ENCODE measurements at places on chromosomes 6 and 20.

DNA sequence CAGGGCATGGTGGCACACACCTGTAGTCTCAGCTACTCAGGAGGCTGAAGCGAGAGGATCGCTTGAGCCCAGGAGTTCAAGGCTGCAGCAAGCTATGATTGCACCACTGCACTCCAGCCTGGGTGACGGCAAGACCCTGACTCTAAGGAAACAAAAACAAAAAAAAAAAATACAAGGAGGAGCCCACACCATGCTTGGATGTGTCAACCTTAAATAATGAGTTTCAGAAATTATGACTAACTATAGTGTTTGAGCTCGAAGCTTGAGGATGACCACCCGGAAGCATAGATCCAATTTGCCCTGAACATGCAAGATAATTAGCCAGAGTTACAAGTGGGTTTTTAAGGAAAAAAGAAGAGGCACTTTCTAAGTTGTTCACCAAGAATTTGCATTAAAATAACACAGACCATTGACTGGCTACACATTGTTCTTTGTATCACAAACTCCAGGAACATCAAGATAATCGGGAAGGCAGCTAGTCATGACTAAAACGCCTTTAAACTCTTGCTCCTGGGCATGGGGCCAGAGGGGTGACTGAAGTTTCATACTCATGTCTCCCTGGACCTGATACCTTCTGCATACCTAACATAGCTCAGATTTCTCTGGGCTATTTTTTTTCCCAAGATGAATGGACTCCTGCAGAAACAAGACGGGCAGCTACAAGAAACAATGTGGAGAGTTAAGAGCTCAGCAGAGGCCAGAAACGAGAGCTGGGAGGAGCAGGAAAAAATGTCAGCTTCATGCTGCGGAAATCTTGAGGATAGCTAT, 289.6 kb downstream of the PREX1 start:
- no peak for DNase-seq

- DNase-seq: no peak
Observed at GRCh38 chr6:38973178-38974057, 75.2 kb upstream of the GLP1R start.

DNA sequence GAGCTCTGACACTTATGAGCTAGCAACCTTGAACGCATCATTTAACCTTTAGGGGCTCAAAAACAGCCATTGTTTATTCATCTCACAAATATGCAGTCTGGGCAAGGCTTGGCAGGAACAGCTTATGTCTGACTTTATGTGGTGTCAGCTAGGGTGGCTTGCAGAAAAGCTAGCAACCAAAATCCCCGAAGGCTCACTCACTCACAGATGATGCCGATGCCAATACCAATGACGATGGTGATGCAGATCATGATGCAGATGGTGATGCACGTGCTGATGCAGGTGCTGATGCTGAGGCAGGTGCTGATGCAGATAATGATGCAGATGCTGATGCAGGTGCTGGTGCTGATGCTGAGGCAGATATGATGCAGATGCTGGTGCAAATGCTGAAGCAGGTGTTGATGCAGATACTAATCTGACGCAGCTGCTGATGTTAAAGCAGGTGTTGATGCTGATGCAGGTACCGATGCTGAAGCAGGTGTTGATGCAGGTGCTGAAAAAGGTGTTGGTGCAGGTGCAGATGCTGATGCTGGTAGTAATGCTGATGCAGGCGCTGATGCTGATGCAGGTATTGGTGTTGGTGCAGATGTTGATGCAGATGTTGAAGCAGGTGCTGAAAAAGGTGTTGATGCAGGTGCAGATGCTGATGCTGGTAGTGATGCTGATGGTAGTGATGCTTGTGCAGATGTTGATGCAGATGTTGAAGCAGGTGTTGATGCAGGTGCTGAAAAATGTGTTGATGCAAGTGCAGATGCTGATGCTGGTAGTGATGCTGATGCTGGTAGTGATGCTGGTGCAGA, 195.6 kb downstream of the NFATC2 start:
- DNase-seq: no peak

GRCh38 chr6:32397252-32397920, 9.6 kb downstream of the BTNL2 start:
- no peak for DNase-seq

- no peak for DNase-seq
Observed at GRCh38 chr20:1187605-1188171, 2.9 kb upstream of the TMEM74B start.

DNA sequence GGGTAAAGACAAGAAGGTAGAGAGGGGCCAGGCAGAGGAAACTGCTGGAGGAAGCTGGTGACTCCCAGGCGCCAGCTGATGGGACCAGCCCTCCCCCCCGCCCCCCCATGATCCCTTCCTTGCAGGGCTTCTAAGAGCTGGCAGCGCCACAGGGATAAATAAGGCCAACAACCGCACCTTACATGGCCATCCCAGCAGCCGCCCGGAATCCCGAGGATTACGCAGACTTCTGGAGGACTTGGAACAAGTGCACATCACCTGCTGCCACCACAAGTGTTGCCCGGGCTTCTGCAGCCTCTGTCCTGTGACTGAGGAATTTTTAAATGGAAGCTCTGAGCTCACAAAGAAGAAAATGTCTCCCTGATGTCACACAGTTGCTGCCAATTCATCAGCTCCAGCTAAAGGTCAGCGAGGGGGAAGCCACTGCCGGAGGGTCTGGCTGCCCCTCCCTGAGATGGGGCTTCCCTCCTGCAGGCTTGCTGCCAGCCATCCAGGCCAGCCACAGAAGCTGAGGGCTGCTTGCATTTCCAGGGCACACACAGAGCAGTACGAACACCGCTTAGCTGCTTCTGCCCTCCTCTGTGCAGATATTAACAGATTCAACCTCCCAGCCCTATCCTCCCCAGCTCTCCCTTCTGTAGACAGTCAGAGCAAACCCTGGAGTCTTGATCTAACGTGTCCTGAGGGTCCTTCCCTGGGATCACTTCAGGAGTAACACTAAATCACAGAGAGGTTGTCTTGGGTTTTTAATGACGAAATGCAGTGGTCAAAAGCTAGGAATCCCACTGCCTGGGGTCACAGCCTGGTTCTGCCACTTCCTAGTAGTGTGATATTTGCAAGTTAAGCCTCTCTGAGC, 38.6 kb upstream of the PIM1 start:
- DNase-seq: no peak

DNA sequence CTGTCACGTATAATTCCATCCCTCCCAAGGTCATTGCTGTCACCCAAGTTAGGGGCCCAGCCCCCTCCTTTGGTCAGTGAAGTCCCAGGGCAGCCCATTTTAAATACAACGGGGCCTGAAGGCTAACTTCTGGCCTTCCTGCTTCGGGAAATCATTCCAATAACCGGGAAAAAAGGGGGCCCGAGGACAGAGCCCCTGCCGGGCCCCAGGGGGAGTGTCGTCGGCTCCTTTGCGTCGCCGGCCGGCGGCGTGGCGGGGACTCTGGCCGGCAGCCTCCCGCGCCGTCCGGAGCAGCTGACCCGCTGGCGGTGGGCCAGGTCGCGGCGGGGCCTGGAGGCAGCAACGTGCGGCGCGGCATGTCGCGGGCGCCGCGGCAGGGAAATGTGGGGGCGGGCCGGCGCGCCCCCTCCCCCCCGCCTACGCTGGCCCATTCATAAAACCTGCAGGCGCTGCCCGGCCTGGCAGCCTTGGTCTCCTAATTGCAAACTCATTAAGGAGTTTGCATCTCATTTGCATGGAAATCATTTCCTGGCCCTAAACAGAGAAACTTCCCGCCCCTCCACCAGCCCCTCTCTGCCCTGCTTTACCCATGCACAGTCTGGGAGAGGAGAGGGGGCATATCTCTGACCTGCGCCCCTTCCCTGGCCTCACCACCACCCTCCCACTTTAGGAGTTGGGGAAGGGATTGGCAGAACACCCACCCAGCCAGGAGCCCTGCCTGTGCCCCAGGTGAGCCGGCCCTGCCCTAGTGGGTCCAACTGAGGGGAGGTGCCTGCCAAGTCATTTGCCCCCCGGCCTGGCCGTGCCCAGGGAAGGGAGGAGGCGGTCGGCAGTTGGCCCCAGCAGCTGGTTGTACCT, 50.7 kb downstream of the MRPL14 start:
- no peak for DNase-seq

GRCh38 chr6:136566851-136567250, 16.6 kb upstream of the MAP7 start:
- no peak for DNase-seq

- no peak for DNase-seq
Observed at GRCh38 chr6:11692451-11693376, 85.9 kb downstream of the ADTRP start.

DNA sequence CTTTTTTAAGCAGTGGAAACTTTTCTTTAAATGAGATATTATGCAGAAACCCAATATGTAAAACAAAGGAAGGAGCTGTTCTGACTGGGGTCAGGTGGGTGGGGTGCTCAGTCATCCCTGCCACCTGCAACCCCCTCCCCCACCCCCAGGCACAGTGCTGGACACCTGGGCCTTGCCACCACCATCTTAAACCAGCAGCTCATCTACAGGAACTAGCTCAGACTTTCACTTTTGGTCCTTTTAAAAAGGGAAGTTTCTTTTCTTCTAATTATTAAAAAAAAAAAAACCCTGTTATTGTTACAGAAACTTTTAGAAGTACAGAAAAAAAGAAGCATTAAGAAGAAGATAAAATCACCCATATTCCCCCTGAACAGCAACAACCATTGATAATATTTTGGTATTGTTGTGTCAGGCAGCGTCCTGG, 37.1 kb downstream of the PPP1R16B start:
- no peak for DNase-seq

DNA sequence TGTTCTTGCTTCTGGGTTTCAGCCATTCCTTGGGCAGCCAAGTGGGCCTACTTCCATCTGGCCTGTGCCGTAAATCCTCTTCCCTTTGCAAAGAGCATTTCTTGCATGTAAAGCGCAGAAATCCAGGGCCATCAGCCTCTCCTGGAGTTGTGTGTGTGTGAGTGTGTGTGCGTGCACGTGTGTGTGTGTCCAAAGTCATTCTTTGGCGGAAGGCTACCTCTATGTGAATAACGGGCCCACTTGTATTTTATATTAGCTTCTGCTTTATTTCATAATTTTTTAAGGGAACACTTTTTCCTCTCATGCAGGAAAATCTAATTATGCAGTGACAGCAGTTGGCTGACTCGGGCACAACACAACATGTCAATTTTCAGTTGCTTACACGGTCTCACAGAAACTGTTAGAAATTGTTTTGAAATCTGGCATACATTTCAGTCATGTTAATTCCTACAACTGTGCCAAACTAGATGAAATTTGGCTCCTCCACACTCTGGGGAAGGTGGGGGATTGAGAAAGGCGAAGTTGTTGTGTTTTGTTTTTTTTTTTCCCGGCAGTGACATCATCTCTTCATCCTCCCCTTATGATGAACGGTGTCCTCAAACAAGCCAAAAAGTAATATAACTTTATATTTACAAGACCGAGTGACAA, 223.7 kb upstream of the TSHZ2 start:
- no peak for DNase-seq

DNA sequence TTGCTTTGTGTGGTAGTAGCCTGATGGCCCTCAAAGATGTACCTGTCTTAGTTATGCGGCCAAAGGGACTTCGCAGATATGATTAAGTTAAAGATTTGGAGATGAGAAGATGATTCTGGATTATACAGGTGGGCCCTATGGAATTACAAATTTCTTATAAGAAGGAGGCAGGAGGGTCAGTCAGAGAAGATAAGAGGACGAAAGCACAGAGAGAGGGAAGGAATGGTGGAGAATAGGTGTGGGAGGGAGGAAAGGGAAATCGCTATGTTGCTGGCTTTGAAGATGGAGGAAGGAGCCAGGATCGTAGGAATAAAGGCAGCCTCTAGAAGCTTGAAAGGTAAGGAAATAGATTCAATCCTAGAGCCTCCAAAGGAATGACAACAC, 1.2 kb upstream of the TSPYL1 start:
- DNase-seq: no peak

DNA sequence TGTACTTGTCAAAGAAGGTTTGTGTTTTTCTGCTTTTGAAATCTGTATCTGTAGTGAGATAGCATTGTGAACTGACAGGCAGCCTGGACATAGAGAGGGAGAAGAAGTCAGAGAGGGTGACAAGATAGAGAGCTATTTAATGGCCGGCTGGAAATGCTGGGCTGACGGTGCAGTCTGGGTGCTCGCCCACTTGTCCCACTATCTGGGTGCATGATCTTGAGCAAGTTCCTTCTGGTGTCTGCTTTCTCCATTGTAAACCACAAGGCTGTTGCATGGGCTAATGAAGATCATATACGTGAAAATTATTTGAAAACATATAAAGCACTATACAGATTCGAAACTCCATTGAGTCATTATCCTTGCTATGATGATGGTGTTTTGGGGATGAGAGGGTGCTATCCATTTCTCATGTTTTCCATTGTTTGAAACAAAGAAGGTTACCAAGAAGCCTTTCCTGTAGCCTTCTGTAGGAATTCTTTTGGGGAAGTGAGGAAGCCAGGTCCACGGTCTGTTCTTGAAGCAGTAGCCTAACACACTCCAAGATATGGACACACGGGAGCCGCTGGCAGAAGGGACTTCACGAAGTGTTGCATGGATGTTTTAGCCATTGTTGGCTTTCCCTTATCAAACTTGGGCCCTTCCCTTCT, 18.4 kb downstream of the CD83 start:
- DNase-seq: no peak

GRCh38 chr6:157440171-157440570, 59.2 kb downstream of the ZDHHC14 start:
- DNase-seq: no peak
